ENCODE measurements at places on chromosomes 13 and 19.

GRCh38 chr13:67235265-67235664 is 5.1 kb upstream of the PCDH9 start:
- no peak for DNase-seq

- no peak for DNase-seq
Observed at GRCh38 chr13:30712536-30713532, 22.5 kb upstream of the ALOX5AP start.

DNA sequence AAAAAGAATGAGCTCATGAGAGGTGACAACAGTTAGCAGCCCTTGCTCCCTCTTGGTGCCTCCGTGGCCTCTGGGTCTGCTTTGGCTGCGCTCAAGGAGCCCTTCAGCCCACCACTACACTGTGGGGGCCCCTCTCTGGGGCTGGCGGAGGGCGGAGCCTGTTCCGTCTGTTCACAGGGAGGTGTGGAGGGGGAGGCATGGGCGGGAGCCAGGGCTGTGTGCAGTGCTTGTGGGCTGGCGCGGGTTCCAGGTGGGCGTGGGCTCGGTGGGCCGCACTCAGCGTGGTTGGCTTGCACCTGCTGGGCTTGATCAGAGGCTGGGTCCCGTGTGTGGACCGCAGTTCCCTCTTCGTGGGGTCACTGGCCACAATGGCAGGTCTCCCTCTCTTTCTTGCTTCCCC is 953.4 kb upstream of the PRR20A start:
- no peak for DNase-seq

DNA sequence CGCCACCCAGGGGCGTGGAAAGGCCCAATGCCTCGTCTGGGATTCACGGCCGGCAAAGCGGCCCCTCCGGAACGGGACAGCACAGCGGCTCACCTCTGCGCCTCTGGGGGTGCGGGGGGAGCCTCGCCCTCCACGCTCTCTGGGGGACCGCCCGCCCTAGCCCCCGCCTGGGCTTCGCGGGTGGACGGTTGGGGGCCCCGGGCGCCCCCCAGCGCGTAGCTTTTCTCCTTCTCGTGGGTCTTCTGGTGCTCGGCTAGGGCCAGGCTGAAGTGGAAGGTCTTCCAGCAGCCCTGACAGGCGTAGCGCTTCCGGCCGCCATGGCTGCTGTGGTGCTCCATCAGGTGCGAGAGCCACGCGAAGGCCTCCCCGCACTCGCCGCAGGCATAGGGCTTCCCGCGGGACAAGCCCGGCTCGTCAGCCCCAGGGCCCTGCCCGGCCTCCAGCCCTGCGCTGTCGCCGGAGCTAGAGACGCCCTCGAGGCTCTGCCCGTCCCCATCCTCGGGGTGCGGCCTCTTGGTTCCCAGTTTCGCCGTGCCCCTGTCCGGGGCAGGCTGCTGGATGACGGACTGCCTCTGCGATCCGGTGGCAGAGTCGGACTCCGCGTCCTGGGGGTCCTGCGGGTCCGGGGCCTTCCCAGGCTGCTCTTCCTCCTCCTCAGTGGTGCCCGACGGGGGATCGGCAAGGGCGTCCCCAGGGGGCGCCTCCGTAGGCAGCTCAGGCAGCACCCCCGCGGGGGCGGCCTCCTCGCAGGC is 13.3 kb downstream of the ZSCAN18 start:
- no peak for DNase-seq

GRCh38 chr19:37114001-37114400 is 35.8 kb downstream of the ZNF420 start:
- DNase-seq, result peak; percentile 7

- DNase-seq, result no peak
Observed at GRCh38 chr13:51552027-51552426, 32.2 kb upstream of the WDFY2 start.

DNA sequence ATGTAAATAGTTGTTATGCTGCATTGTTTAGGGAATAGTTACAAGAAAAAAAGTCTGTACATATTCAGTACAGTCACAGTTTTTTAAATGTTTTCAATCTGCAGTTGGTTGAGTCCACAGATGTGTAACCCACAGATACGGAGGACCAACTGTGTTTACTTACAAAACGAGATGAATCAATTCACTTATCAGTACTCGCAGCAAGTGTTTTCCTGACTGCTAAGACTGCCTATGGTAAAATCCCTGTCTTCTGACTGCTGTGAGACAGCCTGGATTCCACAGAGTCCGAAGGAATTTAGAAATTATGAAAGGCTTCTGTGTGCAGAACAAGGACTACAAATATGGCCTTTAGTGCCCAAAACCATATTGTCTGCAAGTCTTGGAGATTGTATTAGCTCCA is 45.7 kb upstream of the C1QTNF9 start:
- DNase-seq, result no peak

DNA sequence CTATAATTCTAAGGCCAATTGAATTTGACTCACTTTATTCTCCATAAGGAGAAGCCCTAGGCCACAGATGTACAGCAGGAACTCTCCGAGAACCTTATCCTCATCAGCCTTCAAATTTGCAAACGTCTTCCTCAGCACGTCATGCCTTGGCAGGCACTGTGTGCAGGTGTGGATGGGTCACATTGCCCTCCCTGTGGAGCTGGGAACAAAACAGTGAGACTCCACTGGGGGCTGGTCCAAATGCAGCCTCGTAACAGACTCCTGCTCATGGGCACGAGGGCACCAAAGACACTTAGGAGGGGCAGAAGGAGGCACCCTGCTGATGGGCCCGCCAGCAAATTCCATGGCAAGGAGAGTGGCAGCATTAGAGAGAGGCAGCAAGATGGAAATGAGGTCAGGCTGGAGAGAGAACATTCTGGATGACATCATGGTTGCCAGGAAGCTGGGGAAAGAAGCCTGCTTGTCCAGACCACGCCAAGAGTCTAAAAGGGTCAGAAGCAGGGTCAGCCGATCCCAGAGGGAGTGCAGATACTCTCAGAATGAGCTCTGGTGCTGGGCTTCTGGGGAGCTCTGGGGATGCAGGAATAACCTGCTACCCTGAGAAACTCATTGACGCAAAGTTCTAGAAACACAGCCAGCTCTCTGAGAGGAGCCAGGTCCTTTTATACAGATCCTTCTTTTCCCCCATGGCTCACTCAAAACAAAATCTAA is 242.2 kb downstream of the B3GLCT start:
- no peak for DNase-seq

DNA sequence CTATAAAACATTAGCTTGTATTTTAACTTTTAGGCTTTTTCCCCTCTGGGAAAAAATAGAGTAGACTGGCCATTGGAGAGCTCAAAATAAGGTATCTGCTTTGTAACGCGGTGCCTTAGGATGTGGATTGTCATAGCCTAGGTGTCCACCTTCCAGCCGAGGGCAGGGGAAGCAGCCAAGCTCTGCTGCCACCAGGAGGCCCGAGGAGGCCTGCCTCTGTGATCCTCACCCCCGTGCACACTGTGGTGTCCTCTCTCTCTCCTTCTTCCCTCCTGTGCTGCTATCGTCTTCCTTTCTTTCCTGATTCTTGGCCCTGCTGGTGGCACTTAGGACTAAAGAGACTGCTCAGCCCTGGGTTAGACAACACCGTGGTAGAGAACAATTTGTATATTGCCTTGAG is 11.3 kb downstream of the HNRNPM start:
- DNase-seq, result peak; percentile 18

DNA sequence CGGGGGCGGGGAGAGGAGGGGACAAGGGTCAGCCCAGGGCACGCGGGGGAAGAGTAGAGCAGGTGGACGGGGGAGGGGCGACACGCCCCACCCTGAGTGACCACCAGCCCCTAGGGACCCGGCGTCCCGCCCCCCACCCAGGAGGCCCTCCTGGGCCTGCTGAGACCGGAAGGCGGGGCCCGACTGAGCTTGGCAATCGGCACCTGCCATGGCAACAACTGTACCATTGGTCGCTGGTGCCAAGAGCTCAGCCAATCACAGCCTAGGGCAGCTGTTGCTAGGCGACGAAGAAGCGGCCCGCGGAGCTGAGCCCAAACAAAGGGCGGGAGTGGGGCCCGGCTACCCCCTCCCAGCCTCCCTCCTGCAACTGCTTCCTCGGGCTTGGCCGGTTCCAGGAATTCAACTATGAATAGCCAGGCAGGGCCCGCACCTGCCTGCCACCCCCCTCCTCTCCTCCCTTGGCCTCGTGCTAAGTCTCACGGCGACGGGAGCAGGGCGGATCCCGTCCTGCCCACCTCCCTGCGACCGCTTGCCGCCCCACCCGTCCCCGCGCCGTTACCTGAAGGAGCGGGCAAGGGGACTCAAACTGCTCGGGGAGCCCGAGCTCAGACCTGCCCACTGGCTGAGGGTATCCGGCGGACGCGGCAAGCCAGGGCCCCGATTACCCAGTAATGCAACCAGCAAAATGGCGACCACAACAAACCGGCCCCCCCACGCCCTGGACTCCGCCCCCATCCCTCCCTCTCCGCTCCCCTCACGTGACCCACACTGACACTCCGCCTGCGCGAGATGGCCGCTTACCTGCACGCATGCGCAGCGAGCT is at the start of gene DYRK1B:
DYRK1B (minus strand) TSS at position 699 of the 823 bp plus-strand sequence. CDS start 2,295 bp downstream, outside the sequence.
- peak; percentile 98 for DNase-seq

DNA sequence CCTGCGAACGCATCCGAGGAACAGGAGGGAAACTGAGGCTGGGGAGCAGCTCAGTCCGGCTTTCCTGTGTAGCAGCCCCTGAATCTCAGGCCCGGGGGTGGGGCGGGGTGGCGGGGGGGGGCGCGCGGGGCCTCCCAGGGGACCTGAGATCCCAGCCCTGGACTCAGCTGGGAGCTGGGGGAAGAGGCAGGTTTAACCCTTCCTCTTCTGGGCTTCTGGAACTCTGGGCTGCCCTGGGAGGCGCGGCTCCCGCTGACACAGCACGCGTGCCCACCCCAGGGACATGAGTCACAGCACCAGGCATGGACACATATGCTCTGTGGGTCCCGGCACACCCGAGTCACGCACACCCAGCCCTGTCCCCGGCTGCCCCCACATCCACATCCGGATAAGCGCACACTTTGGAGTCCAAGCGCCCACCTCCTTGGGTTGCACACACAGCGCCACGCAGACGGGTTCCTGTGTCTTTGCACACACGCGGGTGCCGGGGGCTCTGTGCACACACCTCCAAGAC is 3.5 kb upstream of the CIRBP start:
- DNase-seq, result no peak

DNA sequence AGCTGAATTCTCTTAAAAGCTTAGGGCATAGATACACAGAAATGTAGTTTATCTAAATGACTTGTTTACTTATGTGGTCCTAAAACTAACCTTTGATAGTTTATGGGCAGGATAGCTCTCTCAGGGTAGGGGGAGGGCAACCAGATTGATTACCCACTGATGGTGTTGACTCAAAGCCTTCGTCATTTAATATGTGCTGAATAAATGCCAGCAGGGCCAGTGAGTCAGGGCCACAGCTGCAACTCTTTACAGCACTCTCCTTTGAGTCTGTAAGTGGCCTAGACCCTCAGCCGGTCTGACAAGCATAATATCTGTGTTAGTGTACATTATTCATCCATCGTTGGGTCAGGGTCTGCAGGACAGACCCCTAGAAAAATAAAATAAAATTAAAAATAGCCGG is 128.5 kb downstream of the ZNF675 start:
- no peak for DNase-seq

GRCh38 chr19:5321851-5322681 is 18.5 kb downstream of the PTPRS start:
- DNase-seq, result no peak

DNA sequence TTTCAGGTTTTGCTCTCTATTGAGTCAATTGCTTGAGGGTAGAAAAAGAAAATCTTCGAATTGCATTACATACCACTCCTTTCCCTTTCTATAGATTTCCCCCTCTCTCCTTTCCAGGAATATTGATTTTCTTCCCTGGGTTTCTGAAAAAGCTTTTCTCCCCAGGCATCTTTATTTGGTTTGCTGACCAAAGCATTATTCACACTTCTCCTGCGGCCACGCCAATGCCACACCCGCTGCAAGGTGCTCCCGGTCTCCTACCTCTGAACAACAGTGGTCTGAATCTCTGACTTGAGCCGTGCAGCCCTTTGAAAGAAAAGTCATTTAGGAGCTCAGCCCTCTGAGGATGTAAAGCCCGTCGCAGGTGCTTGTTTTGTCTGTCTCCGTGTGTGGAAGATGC is 350.9 kb upstream of the TMTC4 start:
- no peak for DNase-seq

GRCh38 chr13:21898945-21899344 is 228.1 kb downstream of the FGF9 start:
- DNase-seq, result no peak

DNA sequence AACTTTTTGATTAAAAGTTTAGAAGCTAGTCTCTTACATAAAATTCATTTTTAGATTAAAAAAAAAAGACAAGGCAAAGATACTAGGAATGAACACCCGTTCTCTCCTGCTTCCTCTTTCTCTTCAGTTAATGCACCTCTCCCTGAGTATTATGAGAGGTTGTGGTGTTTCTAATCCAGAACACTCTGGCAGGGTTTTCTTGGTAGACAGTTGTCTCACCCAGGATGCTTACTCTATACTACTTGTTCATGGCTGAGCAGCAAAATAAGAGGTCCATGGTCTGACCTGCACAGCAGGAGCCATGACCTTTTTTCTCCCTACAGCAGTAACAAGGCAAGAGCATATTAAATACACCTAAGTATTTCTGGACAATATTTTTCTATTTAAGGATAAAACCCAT is 62.0 kb downstream of the MICU2 start:
- DNase-seq, result no peak

GRCh38 chr13:102817907-102818306 is 19.0 kb downstream of the BIVM start:
- no peak for DNase-seq

DNA sequence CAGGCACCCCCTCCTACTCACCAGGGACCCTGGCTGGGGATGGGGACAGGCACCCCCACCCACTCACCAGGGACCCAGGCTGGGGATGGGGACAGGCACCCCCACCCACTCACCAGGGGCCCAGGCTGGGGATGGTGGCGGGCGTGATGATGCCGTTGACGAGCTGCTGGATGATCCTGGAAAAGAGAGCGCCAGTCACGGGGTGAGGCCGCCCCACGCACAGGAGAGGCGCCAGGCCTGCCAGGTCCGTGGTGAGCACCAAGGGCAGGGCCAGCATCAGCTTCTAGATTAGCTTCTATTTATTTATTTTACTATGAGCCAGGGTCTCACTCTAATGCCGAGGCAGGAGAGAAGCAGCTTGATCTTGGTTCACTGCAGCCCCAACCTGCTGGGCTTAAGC is 10.4 kb downstream of the FGF22 start:
- DNase-seq, result no peak

- DNase-seq, result no peak
Observed at GRCh38 chr13:110211046-110211445, 95.9 kb downstream of the COL4A1 start.

DNA sequence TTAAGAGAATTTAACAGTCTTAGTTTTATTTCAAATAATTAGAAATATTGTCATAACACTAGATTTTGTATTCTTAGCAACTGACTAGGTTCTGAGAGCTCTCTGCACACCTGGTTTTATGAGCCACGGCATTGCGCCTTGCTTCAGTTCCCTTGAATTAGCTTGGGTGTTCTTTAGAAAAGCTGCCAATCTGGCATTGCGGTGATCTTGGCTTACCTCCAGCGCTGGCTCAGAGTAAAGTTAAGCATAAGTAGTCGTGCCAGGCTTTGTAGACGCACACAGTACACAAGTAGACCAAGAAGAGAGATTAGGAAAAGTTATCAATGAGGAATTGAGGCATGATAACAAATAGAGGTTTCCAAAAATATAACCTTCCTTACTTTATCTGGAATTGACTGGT is 45.7 kb downstream of the TPP2 start:
- DNase-seq, result peak; percentile 33

GRCh38 chr13:104382951-104383350 is 1316.7 kb upstream of the SLC10A2 start:
- no peak for DNase-seq

GRCh38 chr19:44643605-44644401 is at the start of gene PVR:
TSS of gene PVR (plus strand) at chr19:44643910. CDS start at chr19:44644097, 187 bp downstream.
- peak; percentile 78 for DNase-seq

GRCh38 chr13:94716016-94716415 is 3.7 kb upstream of the SOX21 start:
- DNase-seq, result no peak

- no peak for DNase-seq
Observed at GRCh38 chr19:46976845-46977320, 42.8 kb upstream of the NPAS1 start.
